ENCODE measurements at places on chromosomes 1 and 21. TPM values are rescaled to one million over a fixed set of nuclear protein-coding genes. Genes with fewer than 3 reads are reported as not detected.

Gene VSIG8
- not detected for total RNA-seq

Gene CD52
- 1,054 TPM for total RNA-seq

Gene PTPN22
- total RNA-seq: 26.6 TPM

Gene MIXL1
- 0.63 TPM for total RNA-seq

Measured in T-cell (primary cell).